ENCODE measurements at places on chromosomes 4 and X. TPM values are rescaled to one million over a fixed set of nuclear protein-coding genes. Genes with fewer than 3 reads are reported as not detected.

GPR173 gene
- not detected for total RNA-seq

DNA sequence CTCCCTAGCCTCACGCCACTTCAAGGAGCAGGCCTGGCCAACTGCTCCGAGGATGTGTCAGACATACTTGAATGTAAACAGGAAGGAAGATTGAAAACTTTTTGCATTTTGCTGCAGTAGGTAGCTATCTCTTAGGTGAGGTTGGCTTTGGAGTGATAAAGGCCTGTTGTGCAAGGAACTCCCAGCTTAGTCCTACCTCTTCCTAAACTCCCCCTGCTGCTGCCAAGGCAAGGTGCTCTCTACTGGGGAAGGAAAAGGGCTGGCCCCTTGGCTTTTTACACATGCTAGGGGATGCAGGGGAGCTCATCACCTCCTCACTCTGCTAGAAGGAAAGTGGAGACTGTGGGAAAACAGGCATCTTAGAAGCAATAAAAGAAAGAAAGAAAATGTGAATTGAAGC, 10.7 kb upstream of the BRS3 start:
- peak; percentile 17 for DNase-seq

GRCh38 chr4:20418861-20419451, 167.3 kb downstream of the SLIT2 start:
- peak; percentile 6 for DNase-seq

GRIPAP1 gene
- 63.3 TPM for total RNA-seq

SLC9B1 gene
- 3.7 TPM for total RNA-seq

PLAC8 gene
- total RNA-seq = 72.3 TPM

EPHA5 gene
- total RNA-seq = not detected

DNA sequence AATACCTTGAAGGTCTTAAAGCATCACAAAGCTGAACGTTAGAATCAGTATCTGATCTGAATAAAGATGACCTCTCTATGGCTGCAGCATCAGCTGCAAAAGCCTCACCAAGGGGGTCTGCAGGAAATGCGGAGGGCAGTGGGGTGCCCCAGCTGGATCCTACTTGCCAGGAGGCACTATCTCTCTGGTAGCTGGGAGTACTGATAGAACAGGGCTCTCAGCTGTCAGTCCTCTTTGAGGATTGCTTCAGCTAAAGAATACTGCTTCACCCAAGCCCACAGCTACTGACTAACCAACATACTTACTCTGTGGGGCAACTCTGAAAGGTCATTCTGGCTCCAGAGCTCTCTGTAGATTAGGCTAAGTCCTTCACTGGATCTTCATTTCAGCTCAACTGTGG, 112.5 kb upstream of the ZFP42 start:
- DNase-seq = no peak

DNA sequence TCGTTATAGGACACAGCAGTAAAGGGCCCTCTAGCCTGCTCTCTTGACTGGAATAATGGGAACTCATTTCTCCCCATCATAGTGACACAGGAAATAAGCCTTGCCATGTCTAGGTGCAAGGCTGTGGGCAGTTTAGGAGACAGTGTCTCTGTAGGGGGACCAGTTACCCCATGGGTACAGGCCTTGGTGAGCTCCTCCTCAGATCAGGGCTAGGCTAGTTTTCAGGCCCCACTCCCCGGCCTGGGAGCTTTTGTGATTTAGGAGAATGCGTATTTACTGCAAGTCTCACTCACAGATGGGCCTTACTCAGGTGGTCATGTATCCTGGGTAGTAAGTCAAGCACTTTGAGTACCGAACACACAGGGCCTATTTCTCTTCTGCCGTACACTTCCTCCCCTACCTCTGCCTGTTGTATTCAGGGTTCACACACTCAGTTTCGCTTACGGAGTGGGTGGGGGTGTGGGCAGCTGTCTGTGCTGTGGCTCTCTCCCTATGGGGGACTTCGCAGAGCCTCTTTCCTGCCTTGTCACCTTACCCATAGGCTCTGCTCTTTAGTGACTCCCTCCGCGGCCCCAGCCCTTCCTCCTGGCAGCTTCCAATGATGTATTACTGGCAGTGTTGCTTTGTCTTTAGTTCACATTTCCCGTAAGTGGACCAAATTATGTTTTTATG, 34.2 kb downstream of the FAM193A start:
- peak; percentile 85 for DNase-seq

TLR10 gene
- total RNA-seq = not detected

F8 gene
- 6.3 TPM for total RNA-seq

DNA sequence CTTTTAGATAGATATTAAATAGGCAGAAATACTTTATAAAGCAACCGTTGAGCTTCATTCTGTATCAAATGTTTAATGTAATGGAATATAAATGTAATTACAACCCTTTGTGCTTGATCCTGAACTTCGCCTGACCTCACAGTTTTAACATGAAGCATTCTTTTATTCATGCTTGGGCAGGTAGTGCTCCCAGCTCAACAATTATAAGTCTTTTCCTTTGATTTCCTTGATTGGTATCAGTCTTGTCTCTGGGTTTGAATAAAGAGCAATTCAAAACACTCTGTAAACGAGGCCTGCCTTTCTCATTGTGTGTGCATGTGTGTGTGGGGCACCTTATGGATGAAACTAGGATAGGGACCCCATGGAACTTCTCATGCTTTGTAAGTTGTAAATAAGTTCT, 6.8 kb downstream of the METAP1 start:
- no peak for DNase-seq

GRCh38 chr4:169080981-169081380, 70.9 kb upstream of the CBR4 start:
- DNase-seq = no peak

- no peak for DNase-seq
These were observed 186.0 kb upstream of the FAM241A start for GRCh38 chr4:111959222-111959621.

DNA sequence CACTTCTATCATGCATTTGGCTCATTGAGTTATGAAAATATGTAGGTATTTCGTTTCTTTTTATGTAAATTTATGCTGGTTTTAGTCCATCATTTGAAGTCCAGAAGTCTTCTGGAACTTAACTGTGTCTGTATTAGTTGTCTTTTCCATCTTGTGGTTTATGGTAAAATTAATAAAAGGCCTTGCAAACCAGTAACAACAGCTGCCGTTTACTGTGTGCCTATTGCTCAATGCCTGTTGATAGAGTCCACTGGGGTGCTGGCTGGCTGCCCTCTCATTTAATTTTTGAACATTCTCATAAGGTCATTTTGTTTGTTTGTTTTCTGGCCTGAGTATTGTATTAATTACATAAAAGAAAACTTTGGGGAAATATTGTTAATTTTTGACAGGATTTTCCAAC, 98.0 kb downstream of the NAA11 start:
- DNase-seq = no peak

- DNase-seq = no peak
These were observed 11.2 kb upstream of the TFDP3 start for GRCh38 chrX:133229361-133229760.

- no peak for DNase-seq
These were observed 160.5 kb upstream of the AGTR2 start for GRCh38 chrX:116009861-116010710.

GRCh38 chr4:113749178-113749577, 12.4 kb downstream of the CAMK2D start:
- no peak for DNase-seq

DNA sequence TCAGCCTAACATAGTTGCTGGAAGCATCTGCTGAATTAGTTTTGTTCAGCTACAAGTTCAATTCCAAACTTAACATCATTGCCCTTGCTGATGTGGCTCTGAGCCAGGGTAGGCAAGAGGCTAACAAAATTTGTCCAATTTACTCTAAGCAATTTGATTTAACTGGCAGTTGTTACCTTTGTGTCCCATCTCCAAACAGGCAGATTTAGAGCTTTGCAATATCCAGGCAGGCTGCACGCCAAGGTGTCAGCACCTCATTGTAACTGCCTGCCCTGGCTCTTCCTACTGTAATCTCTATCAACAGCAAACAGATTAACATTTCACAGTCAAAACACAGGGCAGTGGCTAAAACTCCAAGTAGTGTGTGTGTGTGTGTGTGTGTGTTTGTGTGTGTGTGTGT, 2070.6 kb downstream of the PCDH7 start:
- no peak for DNase-seq

DNA sequence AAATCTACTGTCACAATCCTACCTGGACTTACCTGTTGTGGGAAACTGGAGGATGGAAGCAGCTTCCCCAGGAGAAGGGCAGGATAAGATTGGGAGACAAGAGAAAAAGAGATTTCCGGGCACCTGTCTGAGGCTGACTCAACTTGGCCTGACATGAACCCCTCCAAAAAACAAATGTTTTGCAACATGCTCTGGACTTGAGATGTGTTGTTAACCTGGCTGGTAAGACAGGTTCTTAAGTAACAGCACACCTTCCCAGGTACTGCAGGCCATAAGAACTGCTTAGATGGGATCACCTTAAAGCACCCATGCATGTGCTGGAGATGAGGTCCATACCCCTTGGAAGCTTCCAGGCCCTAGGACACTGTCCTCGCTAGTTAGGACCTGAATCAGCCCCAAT, 4.4 kb upstream of the SMIM43 start:
- no peak for DNase-seq

DNA sequence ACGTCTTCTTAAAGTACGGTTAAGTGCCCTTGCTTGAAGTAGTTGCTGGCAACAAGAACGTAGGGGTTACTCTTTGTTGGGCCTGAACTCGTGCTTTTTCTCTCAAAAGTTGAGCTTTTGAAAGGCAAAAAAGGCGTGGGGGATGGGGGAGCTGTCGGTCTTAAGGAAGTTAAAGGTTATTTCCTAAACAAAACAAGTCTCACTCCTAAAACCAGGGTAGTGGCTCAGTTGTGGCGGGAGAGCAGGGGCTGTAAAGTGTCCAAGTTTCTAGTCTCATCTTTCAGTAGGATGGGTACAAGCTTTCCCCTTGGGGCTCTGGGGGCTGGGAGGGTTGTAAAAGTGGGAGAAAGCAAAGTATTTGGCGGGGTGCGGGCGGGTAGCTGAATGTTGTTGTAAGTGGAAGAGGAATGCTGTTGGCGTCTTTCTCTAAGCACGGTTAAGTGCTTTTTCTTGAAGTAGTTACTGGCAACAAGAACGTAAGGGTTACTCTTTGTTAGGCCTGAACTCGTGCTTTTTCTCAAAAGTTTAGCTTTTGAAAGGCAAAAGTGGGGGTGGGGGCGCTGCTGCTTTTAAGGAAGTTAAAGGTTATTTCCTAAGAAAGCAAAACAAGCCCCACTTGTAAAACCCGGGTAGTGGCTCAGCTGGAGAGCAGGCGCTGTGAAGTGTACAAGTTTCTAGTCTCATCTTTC, 904 bp upstream of the WDR1 start:
- DNase-seq = peak; percentile 69

DNA sequence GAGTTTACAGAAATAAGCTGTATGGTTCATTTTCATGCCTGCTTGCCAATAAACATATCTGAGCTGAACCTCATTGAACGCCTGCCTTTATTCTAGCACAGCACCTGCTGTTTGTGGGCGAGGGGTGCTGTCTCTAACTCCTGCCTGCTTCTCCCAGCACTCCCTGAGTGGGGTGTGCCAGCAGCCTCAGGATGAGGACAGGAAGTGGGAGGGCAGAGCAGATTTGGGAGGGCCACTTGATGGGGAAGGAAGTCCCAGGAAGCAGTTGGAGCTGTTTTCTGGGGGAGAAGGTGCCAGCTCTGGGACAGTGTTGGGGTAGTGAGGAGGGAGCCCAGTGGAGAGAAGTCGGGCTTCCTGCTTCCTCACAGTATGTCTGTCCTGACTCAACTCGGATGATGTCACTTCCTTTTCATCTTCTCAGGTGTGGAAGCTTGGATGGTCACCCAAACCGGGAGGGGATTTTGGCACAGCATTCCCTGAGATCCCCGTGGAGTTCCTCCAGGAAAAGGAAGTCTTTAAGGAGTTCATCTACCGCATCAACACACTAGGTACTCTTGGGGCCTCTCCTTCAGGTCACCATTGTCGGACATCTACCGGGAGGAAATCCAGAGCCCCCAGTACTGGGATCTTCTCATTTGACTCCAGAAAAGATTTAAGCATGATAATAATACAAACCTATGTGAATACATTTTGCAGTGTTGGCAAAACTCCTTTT, 29.0 kb upstream of the MSANTD1 start:
- DNase-seq = no peak

ANK2 gene
- 3.3 TPM for total RNA-seq

DNA sequence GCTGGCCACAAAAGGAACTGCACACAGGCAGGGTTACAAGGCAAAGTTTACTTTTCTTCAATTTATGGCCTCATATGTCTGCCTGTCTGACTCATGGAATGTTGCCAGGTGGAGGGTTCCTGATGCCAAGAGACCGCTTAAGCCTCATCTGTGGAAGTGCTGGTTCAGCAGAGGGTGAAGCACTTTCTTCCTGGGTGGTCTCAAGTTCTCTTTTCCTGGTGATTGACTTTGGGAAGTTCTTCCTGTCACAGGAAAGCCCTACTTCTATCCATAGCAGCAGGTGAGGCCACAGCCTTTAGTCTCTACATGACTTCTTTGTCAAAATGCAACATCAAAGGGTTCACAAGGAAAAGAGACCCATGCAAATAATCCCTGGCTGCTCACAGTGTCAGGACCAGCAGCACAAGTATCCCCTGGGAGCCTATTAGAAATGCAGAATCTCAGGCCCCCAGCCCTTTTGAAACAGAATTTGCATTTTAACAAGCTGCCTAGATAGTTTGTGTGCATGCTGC, 81.4 kb upstream of the IGFBP7 start:
- no peak for DNase-seq

- no peak for DNase-seq
These were observed 63.3 kb upstream of the ANXA10 start for GRCh38 chr4:168028970-168029597.

- DNase-seq = peak; percentile 42
These were observed 64.4 kb downstream of the HADH start for GRCh38 chr4:108054025-108054638.

DNA sequence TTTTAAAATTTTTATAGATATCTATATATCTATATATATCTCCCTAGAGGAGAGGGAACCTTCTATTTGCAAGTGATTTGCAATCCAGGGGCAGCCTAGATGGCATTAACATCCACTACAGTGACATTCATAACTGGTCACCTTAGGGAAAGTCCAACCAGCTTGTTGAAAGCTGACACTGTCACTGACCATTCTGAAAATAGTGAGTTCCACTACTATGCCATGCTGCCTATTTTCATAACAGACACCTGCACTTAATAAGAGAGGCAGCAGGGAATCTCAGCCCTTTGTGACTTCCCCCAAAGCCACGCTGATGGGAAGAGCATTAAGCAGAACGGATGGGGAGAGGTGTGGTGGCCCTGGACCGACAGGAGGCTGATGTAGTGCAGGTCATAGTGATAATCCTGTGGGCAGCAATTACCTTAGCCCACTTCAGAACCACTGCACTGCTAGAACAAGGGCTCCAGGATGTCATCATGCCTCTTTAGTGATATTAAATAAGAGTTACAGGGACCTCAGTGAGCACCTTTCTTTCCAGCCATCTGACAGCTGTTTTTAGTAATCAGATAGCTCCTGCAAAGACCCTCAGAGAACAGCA, 51.3 kb downstream of the GPRIN3 start:
- no peak for DNase-seq

- no peak for DNase-seq
These were observed 4.7 kb downstream of the BLTP1 start for GRCh38 chr4:122156819-122157218.

- peak; percentile 9 for DNase-seq
These were observed 101.4 kb upstream of the RAB40AL start for GRCh38 chrX:102835504-102836146.

SPANXD gene
- total RNA-seq = not detected

PCDH10 gene
- total RNA-seq = not detected
